Activated T-cell treated with anti-CD3 and anti-CD28 coated beads, Interleukin-2, amount 50 U/mL, for 24 hours (primary cell): ENCODE measurements at places on chromosomes 12 and 14.

- no peak for DNase-seq
Measured at GRCh38 chr12:21502164-21502496, 541 bp downstream of the GOLT1B start.

DNA sequence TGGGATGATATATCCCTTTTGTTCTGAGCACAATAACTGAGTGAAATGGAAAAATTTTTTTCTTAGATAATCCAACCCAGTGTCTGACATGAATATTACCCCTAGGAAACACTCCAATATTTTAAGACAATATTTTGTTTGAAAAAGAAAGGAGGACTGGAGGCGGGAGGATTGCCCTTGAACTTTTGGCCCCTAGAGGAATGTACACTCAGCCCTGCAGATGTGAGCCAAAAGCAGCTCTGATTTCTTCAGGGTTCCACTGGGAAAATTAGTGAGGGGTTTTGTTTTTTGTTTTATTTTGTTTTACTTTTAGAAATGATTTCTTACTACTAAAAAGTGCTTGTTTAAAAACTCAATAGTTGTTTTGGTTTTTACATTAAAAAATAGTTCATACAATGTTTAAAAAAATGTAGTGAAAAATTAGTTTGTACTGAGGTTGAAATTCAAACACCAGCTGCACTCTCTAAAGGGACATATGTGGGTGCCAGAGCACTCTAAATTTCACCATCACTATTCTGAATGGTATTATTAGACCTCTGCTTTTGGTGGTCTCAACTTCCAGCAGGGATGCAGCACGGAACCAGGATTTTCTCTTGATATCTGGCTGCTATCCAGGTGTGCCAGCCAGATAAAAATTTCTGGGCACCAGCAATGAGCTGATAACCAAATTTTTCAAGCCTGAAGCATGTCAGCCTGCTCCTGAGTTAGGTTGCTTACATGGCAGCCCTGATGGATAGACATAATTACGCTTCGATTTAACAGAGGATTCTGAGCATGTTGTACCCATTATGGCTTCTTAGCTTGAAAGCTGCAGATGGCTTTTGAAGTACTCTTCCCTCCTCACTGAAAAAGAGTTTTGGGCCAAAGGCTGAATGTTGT, 141.9 kb downstream of the ANO6 start:
- no peak for DNase-seq

DNA sequence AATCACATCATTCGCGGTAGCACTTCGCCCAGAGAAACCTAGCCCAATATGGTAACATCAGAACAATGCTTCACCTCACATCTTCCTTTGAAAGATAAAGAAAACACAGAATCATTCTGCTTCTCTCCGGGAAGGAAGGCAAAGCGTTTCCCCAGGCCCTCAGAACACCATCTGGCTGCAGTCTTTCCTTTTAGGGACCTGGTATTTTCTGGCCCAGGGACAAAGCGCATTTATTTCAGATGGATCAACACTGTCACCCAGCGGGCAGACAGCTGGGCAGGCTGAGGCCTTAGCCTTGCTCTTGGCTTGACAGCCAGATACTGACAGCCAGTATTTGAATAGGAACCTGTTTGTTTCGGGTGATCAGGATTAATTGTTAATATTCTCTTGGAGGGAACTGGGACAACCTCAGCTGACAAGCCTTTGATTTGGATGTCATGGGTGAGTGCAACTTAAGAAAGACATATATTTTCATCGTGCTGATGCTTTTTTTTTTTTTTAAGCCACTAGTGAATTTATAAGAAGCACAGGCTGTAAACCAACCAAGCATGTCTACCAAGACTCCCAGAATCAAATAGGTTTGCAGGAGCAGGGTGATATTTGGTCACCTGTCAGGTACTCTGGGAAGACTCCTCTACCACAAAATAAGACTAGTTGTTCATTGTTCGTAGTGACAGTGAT, 118.9 kb downstream of the VEZT start:
- DNase-seq, result no peak

DNA sequence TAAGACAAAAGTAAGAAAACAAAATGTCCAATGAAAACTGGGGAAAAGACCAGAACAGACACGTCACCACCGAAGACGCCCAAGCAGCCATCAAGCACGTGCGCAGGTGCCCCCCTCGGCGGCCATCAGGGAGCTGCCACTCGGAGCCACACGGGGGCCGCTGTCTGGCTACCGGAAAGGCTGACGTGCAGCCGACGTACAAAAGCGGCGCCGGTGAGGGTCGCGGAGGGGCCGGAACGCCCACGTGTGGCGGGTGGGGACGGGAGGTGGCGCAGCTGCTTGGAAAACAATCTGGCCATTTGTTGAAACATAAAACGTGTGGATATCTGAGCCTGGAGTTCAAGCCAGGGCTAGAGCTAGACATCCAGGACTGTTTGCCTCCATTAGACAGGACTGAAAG, 60.7 kb downstream of the GALNT9 start:
- no peak for DNase-seq

DNA sequence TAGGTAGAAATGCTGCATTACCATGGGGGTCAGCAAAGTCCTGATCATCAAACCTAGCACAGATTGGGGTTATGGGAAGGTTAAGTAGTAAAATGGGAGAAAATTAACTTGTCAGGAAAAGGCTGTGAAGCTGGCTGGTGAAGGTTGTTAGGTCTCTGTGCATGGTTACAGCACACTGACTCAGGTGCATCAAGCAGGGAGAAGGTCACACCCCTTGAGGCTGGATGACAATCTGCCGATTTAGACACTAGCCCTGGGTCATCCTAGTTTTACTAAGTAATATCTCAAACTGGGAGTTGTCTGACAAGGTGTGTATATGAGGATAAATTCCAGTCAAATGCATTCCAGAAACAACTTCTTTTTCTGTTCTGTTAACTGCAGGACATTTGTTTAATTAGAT, 271.1 kb upstream of the LRIG3 start:
- no peak for DNase-seq

- peak; percentile 79 for DNase-seq
Measured at GRCh38 chr12:128783129-128783574, 40.6 kb downstream of the SLC15A4 start.

- peak; percentile 55 for DNase-seq
Measured at GRCh38 chr14:100062590-100062989, 2.6 kb upstream of the EVL start.

DNA sequence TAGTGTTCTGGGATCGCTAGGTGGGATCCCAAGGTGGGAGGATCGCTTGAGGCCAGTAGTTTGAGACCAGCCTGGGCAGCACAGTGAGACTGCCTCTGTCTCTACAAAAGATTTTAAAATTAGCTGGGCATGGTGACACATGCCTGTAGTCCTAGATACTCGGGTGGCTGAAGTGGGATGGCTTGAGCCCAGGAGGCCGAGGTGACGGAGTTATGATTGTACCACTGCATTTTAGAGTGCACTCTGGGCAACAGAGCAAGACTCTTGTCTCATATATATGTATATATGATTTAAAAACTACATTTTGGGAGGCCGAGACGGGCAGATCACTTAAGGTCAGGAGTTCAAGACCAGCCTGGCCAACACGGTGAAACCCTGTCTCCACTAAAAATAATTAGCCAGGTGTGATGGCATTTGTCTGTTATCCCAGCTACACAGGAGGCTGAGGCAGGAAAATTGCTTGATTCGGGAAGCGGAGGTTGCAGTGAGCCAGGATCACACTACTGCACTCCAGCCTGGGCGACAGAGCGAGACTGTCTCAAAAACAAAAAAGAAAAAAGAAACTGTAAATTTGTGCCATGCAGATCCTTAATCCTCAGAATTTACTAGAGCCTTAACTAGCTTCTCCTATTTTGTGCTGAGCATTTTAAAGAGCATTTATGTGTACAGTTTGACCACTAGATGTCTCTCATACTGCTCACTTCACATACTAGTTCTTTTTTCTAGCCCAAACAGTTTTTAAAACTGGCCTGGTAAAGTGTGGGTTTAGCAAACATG, 114.8 kb downstream of the MON2 start:
- no peak for DNase-seq

GRCh38 chr14:102654298-102654697, 61.8 kb downstream of the RCOR1 start:
- no peak for DNase-seq

- no peak for DNase-seq
Measured at GRCh38 chr12:92739113-92739512, 36.3 kb downstream of the PLEKHG7 start.

DNA sequence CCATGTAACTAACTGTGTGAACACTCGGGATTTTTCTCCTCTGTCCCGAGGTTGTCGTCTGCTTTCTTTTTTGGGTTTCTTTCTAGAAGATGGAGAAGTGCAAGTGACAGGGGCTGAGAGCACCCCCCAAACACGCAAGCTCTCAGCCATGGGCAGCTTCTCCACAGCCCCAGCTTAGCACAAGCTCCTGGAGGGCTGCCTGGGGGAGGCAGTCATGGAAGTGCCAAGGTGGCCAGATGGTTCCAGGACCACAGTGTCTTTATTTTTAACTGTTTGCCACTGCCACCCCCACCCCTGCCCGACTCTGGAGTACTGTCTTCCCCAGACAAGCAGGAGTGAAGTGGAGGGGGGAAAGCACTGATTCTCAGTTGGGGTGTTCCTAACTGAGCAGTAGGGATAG, 58.2 kb downstream of the ST8SIA1 start:
- DNase-seq, result no peak

DNA sequence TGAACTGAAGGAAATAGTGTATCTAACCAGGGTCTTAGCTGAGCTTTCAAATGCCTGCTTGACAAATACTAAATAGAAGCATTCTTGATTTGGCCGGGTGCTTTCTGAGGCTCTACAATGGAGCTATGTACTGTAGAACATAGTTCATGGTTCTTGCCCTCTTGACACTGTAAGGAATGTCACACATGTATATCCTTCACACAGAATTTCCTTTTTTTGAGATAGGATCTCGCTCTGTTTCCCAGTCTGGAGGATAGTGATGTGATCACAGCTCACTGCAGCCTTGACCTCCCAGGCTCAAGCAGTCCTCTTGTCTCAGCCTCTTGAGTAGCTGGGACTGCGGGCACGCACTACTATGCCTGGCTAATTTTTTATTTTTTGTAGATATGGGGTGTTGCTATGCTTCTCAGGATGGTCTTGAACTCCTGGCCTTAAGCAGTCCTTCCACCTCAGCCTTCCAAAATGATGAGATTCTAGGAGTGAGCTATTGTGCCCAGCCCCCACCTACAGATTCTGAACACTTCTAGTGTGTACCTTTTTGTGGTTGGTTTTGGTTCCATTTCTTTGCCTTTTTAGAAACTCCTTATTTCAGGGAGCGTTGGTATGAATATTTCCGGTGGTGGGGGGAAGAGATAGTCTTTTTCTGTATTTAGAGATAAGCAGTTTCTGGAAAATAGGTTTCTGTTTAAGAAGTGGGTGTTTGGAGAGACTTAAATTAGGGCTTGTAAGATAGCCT, 4.2 kb downstream of the MLXIP start:
- no peak for DNase-seq

DNA sequence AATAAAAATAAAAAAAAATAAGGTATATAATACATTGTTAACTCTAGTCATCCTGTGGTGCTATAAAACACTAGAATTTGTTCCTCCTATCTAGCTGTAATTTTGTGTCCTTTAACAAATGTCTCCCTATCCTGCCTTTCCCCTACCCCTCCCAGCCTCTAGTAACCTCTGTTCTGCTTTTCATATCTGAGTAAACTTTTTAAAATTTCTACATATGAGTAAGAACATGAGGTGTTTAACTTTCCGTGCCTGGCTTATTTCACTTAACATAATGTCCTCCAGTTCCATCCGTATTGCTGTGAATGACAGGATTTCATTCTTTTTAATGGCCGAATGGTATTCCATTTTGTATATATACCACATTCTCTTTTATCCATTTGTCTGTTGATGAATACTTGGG, 71.3 kb upstream of the GNG2 start:
- DNase-seq, result no peak

DNA sequence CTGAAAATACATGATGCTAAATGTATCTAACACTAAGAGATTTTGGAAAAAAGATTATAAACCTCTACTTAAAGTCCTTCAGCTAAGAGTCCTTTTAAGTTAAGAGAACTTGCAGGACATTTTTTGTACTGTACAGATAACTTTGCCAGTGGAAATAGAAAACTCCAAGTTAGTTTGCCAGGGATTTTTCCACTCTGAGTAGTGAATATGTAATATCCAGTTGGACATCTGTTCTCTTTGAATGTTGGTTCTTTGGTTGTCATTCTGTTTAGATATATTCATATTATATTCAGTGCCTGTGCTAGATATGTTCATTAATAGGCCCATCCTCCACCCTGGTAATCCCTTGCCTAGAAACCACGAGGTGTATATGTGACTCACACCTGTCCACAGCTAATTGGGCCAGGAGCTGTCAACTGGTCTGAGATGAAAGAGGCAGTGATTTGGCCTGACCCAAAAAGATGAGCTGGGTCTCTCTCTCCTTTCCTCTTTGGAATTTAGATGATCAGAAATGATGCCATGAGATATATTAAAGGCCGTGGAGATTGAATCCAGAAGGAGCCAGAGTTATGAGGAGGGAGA, 261.0 kb upstream of the LRIG3 start:
- no peak for DNase-seq

DNA sequence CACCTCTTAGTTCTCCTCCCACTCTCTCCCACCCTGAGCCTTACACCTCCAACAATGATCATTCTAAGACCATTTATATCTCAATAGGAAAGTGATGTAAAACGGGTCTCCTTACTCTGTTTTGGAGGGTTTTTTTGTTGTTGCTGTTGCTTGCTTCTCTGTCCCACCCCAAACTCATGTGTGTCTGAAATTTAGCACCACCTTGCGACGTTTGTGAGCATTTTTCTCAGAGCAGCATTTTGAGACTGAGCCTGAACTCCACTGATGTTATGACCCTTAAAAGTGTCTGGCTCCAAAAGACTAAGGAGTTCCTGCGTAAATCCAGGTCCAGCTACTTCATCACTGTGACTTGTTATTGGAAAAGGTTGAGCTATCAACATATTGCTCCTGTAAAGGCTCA, 155.0 kb downstream of the DAD1 start:
- DNase-seq, result no peak

DNA sequence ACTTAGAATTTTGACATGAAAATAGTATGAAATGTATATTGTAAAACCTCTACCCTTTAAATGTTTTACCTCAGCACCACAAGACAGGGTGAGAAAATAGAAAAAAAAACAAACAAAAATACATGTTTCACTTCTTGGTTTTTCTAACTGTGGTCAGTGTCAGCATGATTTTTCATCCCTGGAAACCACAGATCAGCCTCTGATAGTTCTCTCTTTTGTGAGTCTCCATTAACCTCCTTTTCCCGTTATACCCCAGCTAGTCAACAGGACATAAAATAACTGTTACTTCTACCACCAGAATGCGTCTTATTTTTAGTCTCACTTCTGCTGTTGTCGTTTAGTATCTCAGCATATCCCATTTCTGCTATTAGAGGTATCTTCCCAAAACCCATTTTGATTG, 48.3 kb upstream of the KCNMB4 start:
- no peak for DNase-seq
